ENCODE measurements at places on chromosomes 3 and 15.
A peak's percentile ranks its signal among the peaks of the same experiment; 100 is the strongest.

DNA sequence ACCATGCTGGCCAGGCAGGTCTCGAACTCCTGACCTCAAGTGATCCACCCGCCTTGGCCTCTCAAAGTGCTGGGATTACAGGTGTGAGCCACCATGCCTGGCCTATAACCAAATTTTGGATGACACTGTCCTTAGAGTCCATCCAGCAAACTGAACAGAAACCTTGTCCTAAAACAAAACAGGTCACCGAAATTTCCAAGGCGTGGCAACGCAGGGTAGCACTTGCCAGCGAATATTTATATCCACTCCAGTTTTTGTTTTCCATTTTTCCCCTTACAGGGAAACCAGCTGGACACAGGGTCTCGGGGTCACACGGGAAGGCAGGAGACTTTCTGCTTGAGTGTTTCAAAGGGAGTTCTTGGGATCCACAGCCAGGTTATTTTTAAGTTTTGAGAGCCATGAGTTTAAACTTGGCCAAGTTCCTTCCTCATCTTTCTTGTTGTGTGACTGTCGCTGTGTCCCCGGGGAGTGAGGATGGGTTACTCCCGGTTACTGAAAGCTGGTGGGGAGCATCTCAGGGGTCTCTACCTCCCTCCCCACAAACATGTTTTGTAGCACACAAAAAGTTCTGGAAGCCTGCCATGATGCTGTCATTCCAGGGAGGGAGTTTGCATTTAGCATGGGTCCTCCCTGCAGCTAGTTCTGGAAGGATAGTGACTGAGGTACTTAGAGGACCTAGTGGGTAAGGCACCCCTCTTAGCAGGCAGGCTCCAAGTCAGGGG lies 12.6 kb downstream of the LIMD1 start:
- no peak for DNase-seq

- no peak for DNase-seq
These were observed 6.2 kb downstream of the FRMD4B start for GRCh38 chr3:69379661-69380060.

- no peak for DNase-seq
These were observed 47.3 kb downstream of the TLE3 start for GRCh38 chr15:70050441-70050840.

GRCh38 chr15:92906563-92907081 lies 6.5 kb downstream of the CHD2 start:
- DNase-seq = no peak

GRCh38 chr3:151891721-151892120 lies 18.3 kb downstream of the SUCNR1 start:
- no peak for DNase-seq

DNA sequence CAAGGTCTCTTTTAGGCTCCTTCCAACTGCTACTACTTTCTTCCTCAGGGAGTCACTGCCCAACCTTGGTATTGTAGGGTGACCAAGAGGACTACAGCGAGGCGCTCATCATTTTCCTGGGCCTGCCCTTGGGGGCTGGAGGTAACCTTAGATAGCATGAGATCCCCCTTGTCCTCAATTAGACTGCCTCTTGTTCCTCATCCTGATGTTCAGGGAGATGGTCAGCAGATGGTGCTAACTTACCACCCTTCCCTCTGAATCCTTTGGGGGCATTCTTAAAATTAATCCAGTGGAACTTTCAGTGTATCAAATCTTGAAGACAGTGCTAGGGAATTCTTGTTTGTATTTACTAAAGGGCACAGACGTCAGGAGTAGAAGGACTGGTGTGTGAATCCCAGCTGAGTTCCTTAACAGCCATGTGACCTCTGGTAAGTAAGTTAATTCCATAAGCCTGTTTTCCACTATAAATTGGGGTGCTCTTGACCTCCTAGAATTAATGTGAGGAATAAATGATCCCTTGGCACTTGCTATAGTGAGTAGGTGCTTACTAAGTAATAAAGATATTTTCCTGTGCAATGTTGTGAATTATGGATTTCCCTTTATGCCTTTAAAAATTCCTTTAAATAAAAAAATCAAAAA lies 4.1 kb upstream of the CLPX start:
- peak; percentile 19 for DNase-seq

- no peak for DNase-seq
These were observed 32.0 kb upstream of the GBE1 start for GRCh38 chr3:81793410-81793809.

GRCh38 chr3:117550766-117551165 lies 841.2 kb downstream of the TUSC7 start:
- peak; percentile 44 for DNase-seq

GRCh38 chr15:81749716-81750375 lies 296.0 kb downstream of the MEX3B start:
- DNase-seq = no peak

- DNase-seq = no peak
These were observed 234.4 kb upstream of the TBL1XR1 start for GRCh38 chr3:177431525-177432176.

- DNase-seq = no peak
These were observed 567.0 kb upstream of the RGMA start for GRCh38 chr15:93656041-93656440.

GRCh38 chr3:4398120-4398940 lies 68.7 kb downstream of the SUMF1 start:
- peak; percentile 41 for DNase-seq

DNA sequence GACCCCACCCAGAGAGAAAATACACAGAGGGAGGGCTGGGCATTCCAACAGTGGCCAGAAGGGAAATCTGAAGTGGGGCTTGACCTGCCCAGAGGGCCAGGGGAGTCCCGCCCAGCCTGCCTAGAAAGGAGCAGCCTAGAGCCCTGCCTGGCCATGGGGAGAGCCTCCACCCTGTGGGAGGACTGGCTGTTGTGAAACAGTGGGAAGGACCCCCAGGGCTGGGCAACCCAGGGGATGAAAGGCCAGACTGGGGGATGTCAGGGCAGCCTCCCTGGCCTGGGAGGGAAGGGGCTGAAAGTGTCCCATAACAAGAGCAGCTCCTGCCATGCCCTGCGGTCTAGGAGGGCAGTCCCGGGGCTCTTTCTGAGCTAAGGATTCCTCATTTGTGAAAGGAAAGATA lies 69.0 kb downstream of the SLC12A8 start:
- no peak for DNase-seq
